Smooth muscle cell of bladder (primary cell): ENCODE measurements at places on chromosomes 3 and 15. TPM values are rescaled to one million over a fixed set of nuclear protein-coding genes. Genes with fewer than 3 reads are reported as not detected.

SERPINI2 gene
- total RNA-seq: not detected in 2 replicates

NAA80 gene
- total RNA-seq: 1.7 and 1.8 TPM in 2 replicates

GREM1 gene
- total RNA-seq: 307 and 558 TPM in 2 replicates

DHX36 gene
- total RNA-seq: 27.1 and 31.7 TPM in 2 replicates

P2RY14 gene
- 0.43 TPM in 1 of 2 replicates, not detected in the other for total RNA-seq

CCR8 gene
- not detected in 2 replicates for total RNA-seq

C2CD4B gene
- 0.28 TPM in 1 of 2 replicates, not detected in the other for total RNA-seq

KCNH8 gene
- under 0.01 TPM in 1 of 2 replicates, not detected in the other for total RNA-seq

SLC51B gene
- total RNA-seq: 0.55 and 2.0 TPM in 2 replicates

TTBK2 gene
- 6.3 and 7.8 TPM in 2 replicates for total RNA-seq

TFDP2 gene
- 19.9 and 20.5 TPM in 2 replicates for total RNA-seq

TGM4 gene
- not detected in 2 replicates for total RNA-seq

KIF7 gene
- 13.1 and 18.7 TPM in 2 replicates for total RNA-seq

TMA7 gene
- 315 and 384 TPM in 2 replicates for total RNA-seq

ITPKA gene
- 0.92 and 1.4 TPM in 2 replicates for total RNA-seq

CCK gene
- 0.14 TPM in 1 of 2 replicates, not detected in the other for total RNA-seq

RBP2 gene
- total RNA-seq: not detected in 2 replicates

TMEM43 gene
- total RNA-seq: 65.6 and 77.8 TPM in 2 replicates

GOLGA8R gene
- 2.1 and 3.1 TPM in 2 replicates for total RNA-seq

CPEB1 gene
- 12.5 and 13.7 TPM in 2 replicates for total RNA-seq

C3orf80 gene
- 3.0 and 8.0 TPM in 2 replicates for total RNA-seq

LRRK1 gene
- total RNA-seq: 6.8 and 12.9 TPM in 2 replicates

GPR15 gene
- not detected in 2 replicates for total RNA-seq

LINGO1 gene
- total RNA-seq: not detected in 2 replicates

ZDHHC23 gene
- 0.74 and 0.85 TPM in 2 replicates for total RNA-seq

SCG3 gene
- not detected in 2 replicates for total RNA-seq

EPHB3 gene
- 3.7 and 7.0 TPM in 2 replicates for total RNA-seq

ISY1 gene
- 31.6 and 31.7 TPM in 2 replicates for total RNA-seq

CX3CR1 gene
- total RNA-seq: under 0.01 TPM in 1 of 2 replicates, not detected in the other

PARP6 gene
- 10.2 and 13.5 TPM in 2 replicates for total RNA-seq

TRIM42 gene
- not detected in 2 replicates for total RNA-seq

SKOR1 gene
- total RNA-seq: under 0.01 and 0.09 TPM in 2 replicates

CELSR3 gene
- total RNA-seq: 1.00 and 1.6 TPM in 2 replicates

ZBED2 gene
- total RNA-seq: 0.28 TPM in 1 of 2 replicates, not detected in the other
